ENCODE measurements at places on chromosomes 3 and 15.

DNA sequence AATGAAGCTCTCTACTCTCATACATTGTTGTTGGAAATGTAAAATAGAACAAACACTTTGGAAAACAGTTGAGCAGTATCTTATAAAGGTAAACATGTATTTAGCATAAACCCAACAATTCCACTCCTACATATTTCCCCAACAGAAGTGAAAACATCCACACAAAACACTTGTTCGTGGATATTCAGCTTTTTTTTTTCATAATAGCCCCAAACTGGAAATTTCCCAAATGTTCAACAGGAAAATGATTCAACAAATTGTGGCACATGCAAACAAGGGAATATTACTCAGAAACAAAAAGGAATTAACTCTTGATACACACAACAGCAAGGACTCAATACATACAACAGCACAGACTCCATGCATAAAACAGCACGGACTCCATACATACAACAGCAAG is 28.5 kb downstream of the RFTN1 start:
- DNase-seq, result no peak

DNA sequence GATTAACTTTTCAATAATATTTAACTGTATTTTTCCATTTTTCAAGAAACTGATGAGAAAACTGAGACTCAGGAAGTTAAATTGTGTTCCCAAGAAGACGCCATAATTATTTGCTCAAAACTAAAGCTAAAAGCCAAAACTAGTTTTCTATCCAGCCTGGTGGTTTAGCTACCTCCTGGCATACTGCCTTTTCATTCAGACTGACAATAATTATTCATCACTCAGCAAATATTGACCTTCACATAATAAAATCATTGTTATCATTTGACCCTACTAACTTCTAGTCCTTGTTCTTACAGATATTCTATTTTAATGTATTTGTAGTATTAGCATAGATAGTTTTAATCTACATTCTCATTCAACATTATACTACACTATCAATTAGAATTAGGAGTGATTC is 210.6 kb upstream of the GADL1 start:
- no peak for DNase-seq

- no peak for DNase-seq
Observed at GRCh38 chr15:66740802-66741201, 38.8 kb downstream of the SMAD6 start.

- DNase-seq, result no peak
Observed at GRCh38 chr3:128077665-128078064, 25.4 kb downstream of the SEC61A1 start.

Measured in anterior cingulate cortex (tissue), 58 donors.